ENCODE measurements at places on chromosomes 3 and 15. TPM values are rescaled to one million over a fixed set of nuclear protein-coding genes. Genes with fewer than 3 reads are reported as not detected.

GRCh38 chr3:23254835-23255234 lies 51.7 kb downstream of the UBE2E2 start:
- no peaks in the 10 kb centered on the region for H3K4me1 ChIP-seq
- H3K4me3 ChIP-seq = no peak overlapping the region
- H3K36me3 ChIP-seq = no peaks in the 10 kb centered on the region
- no peaks in the 10 kb centered on the region for H3K27me3 ChIP-seq
- no peak for DNase-seq
- H3K27ac ChIP-seq = no peak overlapping the region

DNA sequence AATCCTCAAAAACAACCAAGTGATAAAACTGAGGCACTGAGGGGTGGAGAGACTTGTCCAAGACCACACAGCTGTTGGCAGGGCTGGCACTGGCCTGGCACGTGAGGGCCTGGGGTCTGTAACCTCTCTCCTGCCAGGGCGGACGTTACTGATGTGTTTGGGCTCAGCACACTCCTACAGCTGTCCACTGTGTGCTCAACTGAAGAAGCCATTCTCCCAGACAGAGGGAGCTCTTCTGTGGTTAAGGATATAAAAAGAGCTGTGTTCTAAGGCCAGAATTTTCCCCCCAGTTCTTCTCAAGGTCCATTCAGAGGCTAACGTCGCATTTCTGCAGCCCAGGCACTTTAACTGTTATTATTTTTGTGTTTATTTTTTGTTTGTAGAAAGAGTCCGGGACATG lies 429.0 kb upstream of the ATP11B start:
- DNase-seq = peak; percentile 38
- H3K4me3 ChIP-seq = peak overlapping the region; percentile 15
- peak overlapping the region; percentile 52 for H3K27ac ChIP-seq
- no peaks in the 10 kb centered on the region for H3K36me3 ChIP-seq
- peaks cover 17% of the 10 kb centered on the region for H3K4me1 ChIP-seq

GRCh38 chr3:36859494-36859893 lies 85.4 kb downstream of the TRANK1 start:
- H3K4me3 ChIP-seq = no peak overlapping the region
- H3K4me1 ChIP-seq = no peaks in the 10 kb centered on the region
- DNase-seq = no peak

- no peaks in the 10 kb centered on the region for H3K4me1 ChIP-seq
- no peaks in the 10 kb centered on the region for H3K36me3 ChIP-seq
- no peaks in the 10 kb centered on the region for H3K27me3 ChIP-seq
These were observed 13.7 kb upstream of the SHF start for GRCh38 chr15:45201557-45201859.

- no peak overlapping the region for H3K4me3 ChIP-seq
- no peaks in the 10 kb centered on the region for H3K36me3 ChIP-seq
- no peaks in the 10 kb centered on the region for H3K27me3 ChIP-seq
- H3K27ac ChIP-seq = no peak overlapping the region
- no peaks in the 10 kb centered on the region for H3K4me1 ChIP-seq
These were observed 388.7 kb downstream of the GRM7 start for GRCh38 chr3:7249493-7250076.

- H3K36me3 ChIP-seq = no peaks in the 10 kb centered on the region
- peaks cover 13% of the 10 kb centered on the region for H3K4me1 ChIP-seq
- H3K27me3 ChIP-seq = no peaks in the 10 kb centered on the region
- no peak for DNase-seq
- no peak overlapping the region for H3K27ac ChIP-seq
These were observed 200.1 kb upstream of the PROK2 start for GRCh38 chr3:71984843-71985613.

GRCh38 chr3:83868909-83869567 lies 1089.8 kb upstream of the CADM2 start:
- no peak overlapping the region for H3K4me3 ChIP-seq
- DNase-seq = no peak
- no peak overlapping the region for H3K27ac ChIP-seq

DNA sequence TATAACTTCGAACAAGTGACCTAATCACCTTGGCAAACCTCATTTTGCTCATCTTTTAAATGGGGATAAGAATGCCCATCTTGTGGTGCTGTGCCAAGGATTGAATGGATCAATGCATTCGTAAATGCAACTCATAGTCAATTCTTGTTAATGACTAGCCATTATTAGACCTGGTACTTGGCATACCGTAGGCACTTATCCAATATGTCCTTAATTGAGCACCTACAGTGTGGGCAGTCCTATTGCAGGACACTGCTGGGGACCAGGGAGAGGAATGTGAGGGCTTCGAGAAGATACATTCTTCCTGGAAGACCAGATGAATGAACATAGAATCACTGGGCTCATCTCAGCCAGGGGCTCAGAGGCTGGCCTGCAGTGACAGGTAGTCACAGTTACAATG lies 177.2 kb upstream of the TLE3 start:
- H3K27ac ChIP-seq = no peak overlapping the region
- no peaks in the 10 kb centered on the region for H3K36me3 ChIP-seq
- H3K27me3 ChIP-seq = no peaks in the 10 kb centered on the region
- H3K4me1 ChIP-seq = peaks cover 14% of the 10 kb centered on the region
- DNase-seq = no peak

DNA sequence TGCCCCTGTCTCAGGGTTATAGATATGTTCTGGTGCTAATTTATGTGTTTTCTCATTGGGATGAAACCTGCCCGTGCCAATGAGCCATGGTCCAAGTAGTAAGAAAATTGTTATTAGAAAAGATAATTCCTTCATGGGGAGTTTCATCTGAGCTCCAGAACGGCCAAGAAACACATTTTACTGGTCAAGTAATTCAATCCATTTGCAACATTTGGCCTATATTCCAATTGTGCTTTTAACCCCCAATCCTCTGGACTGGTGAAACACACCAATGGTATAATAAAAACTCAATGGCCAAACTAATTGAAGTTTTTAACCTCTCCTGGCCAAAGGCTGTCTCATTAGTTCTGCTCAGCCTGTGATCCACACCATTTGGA lies 53.7 kb upstream of the XCR1 start:
- H3K27me3 ChIP-seq = no peaks in the 10 kb centered on the region
- H3K4me3 ChIP-seq = no peak overlapping the region
- no peak for DNase-seq
- H3K4me1 ChIP-seq = no peaks in the 10 kb centered on the region
- H3K36me3 ChIP-seq = no peaks in the 10 kb centered on the region

GRCh38 chr3:157408499-157409149 lies 28.0 kb upstream of the PTX3 start:
- no peak overlapping the region for H3K4me3 ChIP-seq
- H3K27ac ChIP-seq = no peak overlapping the region
- H3K27me3 ChIP-seq = no peaks in the 10 kb centered on the region
- no peaks in the 10 kb centered on the region for H3K36me3 ChIP-seq

DNA sequence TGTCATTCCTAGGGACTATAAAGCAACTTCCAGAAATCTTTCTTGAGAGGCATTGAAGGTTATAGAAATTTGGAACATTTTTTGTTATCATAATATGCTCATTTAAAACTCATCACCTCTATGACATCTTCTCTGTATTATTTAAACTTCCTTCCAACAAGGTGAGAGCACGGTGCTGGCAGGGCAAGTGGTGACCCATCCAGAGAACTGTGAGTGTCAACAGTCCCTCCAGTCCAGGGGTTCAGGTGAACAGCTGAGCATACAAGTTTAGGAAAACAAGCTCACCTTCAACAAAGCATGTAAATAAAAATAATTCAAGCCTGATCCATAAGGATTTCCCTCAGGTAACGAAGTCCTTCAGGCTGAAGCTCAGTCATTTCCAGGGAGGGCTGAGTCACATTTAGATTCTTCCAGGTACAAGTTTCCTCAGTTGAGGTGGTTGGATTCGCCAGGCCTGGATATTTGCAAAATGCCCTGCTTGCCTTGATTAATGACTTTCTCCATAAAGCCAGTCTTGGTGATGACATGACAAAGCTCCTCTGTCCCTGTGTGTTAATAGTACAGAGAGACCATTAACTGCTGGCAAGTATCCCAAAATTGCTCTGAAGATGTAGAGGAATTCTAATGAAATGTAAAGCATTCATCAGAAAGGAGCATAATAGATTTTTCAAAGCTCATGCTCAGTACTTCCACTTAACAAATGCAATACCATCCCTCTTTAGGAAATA lies 263.6 kb upstream of the GADL1 start:
- H3K4me3 ChIP-seq = no peak overlapping the region
- no peak overlapping the region for H3K27ac ChIP-seq
- no peaks in the 10 kb centered on the region for H3K36me3 ChIP-seq
- H3K27me3 ChIP-seq = no peaks in the 10 kb centered on the region

DNA sequence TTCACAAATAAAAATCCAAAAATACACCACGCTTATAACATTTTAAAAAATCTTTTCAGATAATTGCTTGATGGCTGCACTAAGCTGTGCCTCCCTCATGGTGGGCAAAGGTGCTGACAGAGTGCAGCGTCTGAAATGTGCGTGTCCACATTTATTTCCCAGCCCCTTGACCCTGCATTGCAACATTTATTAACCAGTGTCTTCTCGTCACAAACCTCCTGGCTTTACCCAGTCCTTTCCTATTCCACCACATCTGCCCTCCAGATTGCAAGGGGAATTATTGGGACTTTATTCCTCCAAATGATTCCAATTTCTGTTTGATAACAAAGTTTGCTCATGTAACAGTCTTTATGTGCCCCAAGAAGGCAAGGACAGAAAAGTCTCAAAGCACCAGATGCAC lies 5.5 kb downstream of the RASGRP1 start:
- peaks cover 4% of the 10 kb centered on the region for H3K4me1 ChIP-seq
- H3K4me3 ChIP-seq = no peak overlapping the region
- H3K27ac ChIP-seq = no peak overlapping the region
- H3K36me3 ChIP-seq = no peaks in the 10 kb centered on the region

GRCh38 chr3:12831301-12831866 lies 10.0 kb downstream of the RPL32 start:
- H3K4me1 ChIP-seq = no peaks in the 10 kb centered on the region
- no peaks in the 10 kb centered on the region for H3K27me3 ChIP-seq
- no peak overlapping the region for H3K27ac ChIP-seq

GRCh38 chr15:25785641-25786025 lies 77.5 kb downstream of the ATP10A start:
- no peak for DNase-seq
- no peaks in the 10 kb centered on the region for H3K27me3 ChIP-seq
- peaks cover 80% of the 10 kb centered on the region for H3K4me1 ChIP-seq
- peaks cover 4% of the 10 kb centered on the region for H3K36me3 ChIP-seq
- peak overlapping the region; percentile 94 for H3K27ac ChIP-seq
- H3K4me3 ChIP-seq = no peak overlapping the region

The UROC1 gene
- total RNA-seq = not detected

The ABI3BP gene
- total RNA-seq = 0.05 TPM

The KCNMB2 gene
- not detected for total RNA-seq

The PRRT3 gene
- total RNA-seq = 0.58 TPM

The KATNBL1 gene
- total RNA-seq = 75.8 TPM

The PROS1 gene
- total RNA-seq = 5.8 TPM

The KIF15 gene
- total RNA-seq = 26.1 TPM

All from SJSA1 (cell line).